ENCODE measurements at places on chromosomes 5 and 9.

DNA sequence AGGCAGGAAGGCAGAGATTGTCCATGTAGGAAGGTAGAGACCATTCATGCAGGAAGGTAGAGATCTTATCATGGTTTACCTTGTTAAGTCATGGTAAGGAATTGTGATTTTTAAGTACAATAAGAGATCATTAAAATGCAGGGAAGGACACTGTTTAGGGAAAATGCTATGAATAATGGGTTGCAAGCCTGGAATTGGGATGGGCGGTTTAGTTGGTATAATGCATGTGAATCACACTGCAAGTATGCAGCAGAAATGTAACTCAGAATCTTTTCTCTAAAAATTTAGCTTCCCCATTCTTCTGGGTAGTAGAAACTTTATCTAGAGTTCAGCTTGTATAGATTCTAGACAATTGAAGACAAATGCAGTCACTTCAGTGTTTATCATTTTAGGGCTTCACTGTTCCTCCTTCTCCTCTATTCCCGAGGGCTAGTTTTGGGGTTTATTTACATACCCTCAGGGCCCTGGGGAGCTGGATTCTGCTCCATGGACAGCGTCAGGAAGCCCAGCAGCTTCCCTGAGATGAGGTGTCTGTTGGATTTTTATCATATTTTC is 212.0 kb downstream of the SREK1 start:
- no peak for DNase-seq

- DNase-seq, result no peak
Observed at GRCh38 chr9:91086657-91087461, 274.9 kb downstream of the AUH start.

DNA sequence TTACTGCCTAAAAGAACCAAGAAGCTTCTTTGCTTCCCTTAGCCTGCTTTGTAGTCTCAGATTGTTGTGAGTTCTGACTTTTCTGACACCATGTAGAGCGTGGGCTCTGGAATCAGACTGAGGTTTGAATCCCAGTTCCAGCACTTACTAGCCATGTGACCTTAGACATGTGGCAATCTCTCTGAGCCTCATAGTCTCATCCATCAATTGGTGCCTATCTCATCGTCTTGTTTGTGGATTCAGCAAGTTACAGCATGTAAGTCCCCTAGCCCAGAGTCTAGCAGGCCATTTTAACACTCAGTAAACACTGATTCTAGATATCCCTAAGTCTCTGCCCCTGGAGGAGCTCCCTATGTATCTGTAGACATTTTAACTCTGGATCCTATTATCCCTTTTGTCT is 94.7 kb downstream of the ANGPTL2 start:
- no peak for DNase-seq

DNA sequence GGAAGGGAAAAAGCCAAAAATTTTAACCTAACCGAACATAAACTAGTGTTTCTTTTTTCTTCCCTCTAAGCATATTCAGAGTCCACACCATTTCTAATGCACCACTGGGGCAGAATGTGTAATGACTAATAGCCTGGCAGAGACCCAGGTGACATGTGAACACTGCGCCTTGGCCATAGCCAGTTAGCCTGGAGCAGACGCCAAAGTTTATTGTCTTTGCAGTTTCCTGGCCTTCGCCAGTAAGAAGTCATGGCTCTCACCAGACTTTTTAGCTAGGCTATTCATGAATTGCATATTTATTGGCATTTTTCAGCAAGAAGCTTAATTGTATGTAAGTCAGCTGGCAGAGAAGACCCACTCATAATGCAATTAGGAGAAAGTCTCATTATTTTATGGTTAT is 182.8 kb upstream of the SLC27A6 start:
- DNase-seq, result no peak

DNA sequence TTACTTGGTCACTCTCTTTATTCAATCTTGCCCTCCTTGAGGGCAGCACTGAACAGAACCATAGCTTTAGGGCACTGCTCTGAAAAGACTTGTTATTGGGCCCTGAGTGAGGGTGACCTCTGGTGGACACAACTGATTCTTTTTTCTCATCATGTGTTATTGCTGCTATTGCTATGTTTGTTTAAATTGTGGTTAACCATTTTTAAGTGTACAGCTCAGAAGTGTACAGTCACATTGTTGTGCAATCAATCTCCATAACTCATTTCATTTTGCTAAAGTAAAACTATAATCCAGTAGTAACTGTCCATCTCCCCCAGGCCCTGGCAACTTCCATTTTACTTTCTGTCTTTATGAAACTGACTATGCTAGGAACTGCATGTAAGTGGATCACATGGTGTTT is 351.1 kb upstream of the RIOK2 start:
- DNase-seq, result peak; percentile 90

DNA sequence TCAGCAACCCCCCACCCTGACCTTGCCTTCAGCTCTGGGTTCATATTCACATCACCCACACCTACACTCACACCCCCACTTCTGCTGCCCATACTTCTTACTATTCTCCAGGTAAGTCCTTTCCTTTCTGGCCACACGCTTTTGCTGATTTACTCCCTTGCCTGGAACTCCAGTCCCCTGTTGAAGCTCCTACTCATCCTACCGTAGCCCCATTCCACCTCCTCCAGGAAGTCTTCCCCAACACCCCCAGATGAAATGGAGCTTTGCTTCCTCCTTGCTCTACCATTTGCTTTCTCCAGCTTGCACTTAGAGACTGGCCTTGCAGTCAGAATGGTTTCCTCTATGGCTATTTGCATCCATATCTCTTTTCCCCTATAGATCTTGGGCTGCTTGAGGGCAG is 182.3 kb downstream of the MELK start:
- DNase-seq, result no peak

DNA sequence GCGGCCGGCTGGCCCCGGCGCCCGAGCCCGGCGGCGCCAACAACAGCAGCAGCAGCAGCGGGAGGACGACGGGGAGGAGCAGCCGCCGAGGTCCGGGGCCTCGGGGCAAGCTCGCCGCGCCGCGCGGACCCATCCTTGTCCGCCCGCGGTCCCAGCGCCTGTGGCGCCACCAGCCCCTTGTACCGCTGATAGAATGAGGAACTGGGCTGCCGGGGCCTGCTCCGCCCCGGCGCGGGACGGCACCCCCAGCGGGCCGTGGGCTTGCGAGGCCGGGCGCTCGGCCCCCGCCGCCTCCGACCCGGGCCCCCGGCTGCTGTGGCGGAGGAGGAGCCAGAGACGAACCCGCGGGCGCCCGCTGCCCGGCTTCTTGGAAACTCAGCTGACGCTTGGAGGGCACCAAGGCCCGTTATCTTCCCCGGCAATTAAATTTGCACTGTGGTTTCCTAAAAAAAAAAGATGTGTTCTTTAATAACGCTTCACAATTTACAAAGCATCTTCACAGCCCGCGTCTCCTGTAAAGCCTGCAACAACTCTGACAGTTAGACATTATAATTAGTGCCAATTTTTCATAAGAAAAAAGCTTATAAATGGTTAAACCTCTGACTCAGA is at the start of gene ARSB:
ARSB (minus strand) TSS at position 195 of the 609 bp plus-strand sequence; CDS start at position 133, 62 bp downstream.
- DNase-seq, result no peak

- DNase-seq, result no peak
Observed at GRCh38 chr5:31084871-31085270, 108.6 kb upstream of the CDH6 start.

DNA sequence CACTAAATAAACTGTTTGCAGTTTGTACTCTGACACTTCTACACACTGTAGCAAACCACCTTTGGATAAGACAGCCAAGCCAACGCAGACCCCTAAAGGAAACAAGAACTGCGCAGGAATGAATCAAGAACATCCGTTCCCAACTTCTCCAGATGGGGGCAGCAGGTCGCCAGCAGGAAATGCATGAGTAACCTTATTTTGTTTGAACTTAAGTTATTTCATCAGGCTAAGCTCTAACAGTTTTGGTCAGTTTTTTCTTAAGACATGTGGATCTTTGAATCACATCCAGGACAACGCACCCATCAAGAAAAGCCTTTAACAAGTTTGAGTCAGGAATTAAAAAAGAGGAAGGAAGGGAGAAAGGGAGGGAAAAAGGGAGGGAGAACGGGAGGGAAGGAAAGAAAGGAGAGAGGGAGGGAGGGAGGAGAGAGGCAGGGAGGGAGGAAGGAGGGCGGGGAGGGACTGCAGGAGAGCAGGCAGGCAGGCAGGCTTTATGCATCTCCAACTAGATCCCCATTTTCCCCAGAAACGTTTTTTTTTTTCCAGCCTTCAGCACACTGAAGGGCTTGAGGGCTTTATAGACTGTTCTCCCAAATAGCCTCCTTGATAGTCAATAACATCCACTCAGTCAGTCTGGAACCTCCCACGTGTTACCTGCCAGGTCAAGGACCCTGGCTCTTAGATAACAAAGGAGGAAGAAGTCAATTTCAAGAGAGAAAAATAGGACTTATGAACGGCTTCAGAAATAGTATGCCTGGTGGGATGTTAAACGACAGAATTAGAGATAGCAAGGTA is 22.2 kb downstream of the BHMT start:
- DNase-seq, result peak; percentile 93

GRCh38 chr5:150082889-150083288 is 3.5 kb downstream of the CSF1R start:
- DNase-seq, result no peak

- DNase-seq, result no peak
Observed at GRCh38 chr9:114120192-114121014, 21.3 kb upstream of the KIF12 start.

DNA sequence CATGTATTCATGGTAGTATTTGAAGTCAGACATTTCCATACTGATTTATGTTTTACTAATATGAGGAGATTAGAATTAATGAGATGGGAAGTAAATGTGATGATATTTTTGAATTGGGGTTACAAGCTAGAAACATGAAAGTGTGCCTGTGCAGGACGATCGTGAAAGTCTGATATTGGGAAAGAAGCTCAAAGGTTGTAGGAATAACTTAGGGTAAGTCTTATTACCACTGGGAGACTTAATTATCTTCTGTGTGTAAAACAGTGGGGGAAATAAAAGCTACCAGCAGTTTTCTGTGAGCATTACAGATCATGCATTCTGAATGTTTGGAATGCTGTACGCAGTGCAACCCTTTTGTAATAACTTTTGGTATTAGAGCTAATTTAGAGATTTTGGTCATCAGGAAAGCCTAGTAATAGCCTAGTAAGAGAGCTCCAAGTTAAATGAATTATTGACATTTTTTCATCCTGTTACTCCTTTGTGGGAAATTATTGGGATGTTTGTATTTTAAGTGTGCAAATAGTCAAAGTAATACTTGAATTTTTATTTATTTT is 153.9 kb downstream of the PCSK5 start:
- DNase-seq, result no peak

DNA sequence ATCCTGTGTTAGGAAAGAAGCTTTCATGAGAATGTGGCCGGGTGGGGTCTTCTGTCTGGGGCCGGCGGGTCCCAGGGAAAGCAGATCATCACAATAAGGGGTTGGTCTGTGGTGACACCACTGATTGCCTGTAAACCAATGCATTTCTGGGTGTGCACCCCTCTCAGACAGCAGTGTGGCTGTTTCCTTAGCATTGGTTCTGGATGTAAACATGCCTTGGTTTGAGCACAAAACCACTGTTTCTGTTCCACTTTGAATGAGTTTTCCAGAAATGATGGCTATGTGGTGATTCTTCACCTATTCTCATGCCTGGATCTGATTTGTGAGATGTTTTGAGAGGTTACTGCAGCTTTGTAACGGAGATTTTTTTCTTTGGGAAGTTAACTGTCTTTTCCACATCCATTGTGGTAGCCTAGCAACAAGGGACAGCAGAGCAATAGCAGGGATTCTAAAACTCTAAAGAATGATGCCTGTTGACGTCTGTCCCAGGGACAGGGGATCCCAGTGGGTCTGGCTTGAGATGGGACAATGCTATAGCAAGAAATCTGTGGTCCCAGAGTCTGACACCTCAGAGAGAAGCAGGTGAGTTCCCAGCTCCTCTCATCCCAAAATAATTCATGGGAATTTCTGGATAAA is at the start of gene CCDC192:
CCDC192 (plus strand) TSS at position 466 of the 636 bp plus-strand sequence; CDS start at position 521, 55 bp downstream.
- DNase-seq, result no peak

DNA sequence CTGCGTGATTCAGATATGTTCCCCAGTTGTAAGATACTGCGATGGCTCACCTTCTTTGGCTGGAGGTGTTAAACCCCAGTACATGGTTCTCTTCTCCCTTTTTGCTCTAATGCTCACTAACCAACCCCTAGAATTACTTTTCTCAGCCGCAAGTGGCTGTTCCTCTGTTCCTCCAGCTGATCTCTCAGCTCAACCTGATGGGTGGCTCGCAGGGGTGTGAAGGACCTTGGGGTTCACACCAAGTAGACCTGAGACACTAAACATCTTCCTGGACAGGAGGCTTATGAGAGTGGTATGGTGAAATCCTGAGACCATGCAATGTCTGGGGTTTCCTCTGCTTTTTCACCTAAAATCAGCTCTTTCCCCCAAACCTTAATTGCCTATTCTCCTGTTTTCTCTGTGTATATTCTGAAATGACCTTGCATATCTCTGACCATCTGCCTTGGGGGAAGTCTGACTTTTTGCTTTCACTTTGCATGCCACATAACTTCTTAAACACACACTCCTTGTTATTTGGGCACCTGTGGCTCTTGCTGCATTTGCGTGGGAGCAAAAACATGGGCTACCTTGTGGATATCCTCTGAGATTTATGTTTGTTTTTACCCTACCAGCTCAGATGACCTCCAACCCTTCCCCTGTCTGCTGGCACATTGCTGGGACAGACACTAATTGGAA is 15.9 kb upstream of the IFNA14 start:
- no peak for DNase-seq

DNA sequence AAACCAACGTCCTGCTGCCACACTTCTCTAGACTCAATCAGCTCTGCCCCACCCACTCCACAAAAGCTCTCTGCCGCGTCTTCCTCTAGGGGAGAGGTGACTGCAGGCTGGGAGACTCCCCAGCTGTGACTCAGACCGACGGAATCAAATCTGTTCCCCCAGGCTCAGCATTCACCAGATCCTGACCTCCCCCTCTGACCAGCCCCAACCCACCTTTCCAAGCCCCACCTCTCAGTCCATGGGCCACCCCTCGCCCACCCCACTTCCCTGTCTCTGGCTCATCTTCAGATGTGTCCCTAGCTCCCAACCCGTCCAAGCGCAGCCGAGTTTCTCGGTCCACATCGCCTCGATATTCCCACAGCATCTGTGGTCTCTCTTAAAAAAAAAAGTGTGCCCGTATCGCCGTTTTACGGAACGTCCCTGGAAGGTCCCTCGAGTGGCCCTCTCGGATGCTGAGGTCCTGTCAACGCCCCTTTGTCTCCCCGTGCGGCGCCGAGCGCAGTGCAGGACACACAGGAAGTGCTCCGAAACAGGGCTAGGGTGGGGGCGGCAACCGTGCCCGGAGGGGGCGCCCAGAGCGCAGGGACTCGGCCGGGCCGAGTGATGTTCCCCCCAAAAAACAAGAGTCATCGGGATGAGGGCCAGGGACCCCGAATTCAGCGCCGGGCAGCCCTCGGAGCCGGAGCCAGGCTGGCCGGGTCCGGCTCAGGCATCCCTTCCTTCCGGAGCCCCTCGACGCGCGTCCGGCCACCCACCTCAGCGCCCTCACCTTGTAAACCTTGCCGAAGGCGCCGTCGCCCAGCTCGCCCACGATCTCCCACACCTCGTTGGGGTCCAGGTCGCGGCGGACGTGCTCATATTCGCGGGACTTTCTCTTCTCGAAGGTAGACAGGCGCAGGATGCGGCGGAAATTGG is 649 bp downstream of the STK10 start:
- peak; percentile 51 for DNase-seq

GRCh38 chr5:159697530-159697929 is 218.8 kb upstream of the ADRA1B start:
- DNase-seq, result peak; percentile 0

Data from kidney glomerular epithelial cell (primary cell).